Nucleus accumbens (tissue), 56 donors: ENCODE measurements at places on chromosomes 7 and 10.

GRCh38 chr7:655758-656157 is 70.7 kb upstream of the DNAAF5 start:
- peak; percentile 13 for DNase-seq

DNA sequence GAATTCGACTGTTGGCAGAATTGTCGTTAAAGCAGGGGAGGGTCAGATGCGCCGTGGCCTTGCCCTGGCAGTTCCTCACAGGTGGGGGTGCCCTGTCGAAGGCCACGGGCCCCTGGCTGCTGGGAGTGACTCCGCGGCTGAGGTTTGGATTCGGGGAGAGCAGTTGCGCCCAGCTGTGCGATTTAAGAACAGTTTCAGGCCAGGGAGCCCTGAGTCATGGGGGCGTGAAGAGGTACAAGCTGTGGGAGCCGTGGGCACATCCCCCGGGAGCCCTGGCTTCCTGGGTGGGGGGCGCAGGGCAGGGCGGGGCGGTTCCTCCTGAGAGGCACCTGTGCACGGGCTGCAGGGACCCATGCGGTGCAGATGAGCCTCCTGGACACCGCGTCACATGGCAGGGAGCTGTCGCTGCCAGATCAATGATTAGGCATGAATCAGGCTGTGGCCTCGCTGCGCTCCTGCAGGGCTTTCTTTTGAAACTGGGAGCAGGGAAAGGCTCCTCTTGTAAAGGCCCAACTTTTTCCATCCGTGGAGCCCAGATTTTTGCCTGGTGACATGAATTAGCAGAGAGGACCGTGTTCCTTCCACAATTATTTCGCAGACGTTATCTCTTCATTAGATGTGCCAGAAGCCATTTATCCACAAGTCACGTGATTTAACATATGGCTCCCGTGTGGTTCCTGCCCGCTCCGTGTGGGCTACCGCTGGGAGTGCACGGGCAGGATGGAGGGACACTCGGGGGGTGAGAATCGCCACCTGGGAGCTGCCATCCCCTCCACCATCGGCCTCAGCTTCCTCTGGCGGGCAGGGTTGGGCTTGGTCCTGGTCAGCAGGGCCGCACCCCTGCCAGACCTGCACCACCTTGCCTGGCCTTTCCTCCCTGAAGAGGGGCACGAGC is 918 bp downstream of the PWWP2B start:
- DNase-seq = no peak

- DNase-seq = no peak
Observed at GRCh38 chr7:136183981-136184380, 206.8 kb upstream of the MTPN start.

DNA sequence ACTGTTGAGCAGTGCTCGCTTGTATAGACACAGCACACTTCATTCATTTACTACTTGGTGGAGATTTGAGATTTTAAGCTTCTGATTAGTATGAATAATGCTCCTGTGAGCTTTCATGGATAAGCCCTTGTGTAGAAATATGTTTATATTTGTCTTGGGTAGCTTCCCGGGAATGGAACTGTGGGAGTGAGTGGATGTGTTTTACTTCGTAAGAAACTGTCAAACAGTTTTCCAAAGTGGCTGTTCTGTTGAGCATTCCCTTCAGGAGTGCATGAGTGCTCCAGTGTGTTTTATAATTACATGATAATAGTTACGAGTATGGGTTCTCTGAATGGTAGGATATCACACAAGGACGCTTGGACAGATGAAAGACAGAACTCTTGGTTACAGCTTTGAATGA is 49.4 kb downstream of the VWC2 start:
- DNase-seq = no peak

- DNase-seq = no peak
Observed at GRCh38 chr7:128666200-128666599, 5.9 kb upstream of the GARIN1A start.

DNA sequence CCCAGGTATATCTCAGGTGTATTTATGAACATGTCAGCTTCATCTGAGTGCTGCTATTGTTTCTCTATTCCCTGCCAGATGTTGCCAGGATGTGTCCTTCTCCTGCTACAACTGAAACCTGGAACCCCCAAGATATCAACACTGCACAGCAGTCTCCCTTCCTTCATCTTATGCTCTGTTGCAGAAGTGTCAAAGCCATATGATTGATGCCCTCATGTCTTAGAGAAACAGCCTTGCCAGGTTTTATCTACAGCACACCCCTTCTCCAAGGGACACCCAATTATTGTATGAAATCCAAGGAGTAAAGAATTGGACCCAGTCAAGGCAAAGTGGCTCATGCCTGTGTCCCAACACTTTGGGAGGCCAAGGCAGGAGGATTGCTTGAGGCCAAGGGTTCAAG is 60.5 kb upstream of the GHITM start:
- no peak for DNase-seq

DNA sequence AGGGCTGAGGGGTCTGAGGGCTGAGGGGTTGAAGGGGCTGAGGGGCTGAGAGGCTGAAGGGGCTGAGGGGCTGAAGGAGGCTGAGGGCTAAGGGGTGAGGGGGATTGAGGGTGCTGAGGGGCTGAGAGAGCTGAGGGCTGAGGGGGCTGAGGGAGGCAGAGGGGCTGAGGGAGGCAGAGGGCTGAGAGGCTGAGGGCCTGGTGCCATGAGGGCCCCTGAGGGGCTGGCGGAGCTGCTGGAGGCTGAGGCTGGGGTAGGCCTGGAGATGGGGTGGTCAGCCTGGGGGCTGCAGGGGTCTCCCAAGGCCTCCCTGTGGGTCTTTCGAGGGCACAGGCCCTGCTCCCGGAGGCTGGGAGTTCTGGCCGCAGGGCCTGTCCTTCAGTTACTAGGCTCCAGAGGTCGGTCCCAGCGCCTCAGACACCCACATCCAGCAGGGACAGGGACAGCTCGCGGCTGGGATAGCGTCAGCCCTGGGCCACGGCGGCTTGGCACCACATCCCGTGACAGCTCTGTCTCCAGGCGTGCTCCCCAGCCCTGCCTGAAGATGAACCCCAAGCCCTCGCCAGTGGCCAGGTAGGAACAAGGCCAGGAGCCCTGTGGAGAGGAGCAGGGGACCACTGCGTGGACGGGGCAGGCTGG is 16.9 kb downstream of the MYO1G start:
- DNase-seq = no peak

GRCh38 chr7:131244259-131244852 is 83.3 kb upstream of the MKLN1 start:
- no peak for DNase-seq
